ENCODE measurements at places on chromosomes 5 and 9. TPM values are rescaled to one million over a fixed set of nuclear protein-coding genes. Genes with fewer than 3 reads are reported as not detected.

Gene QRFP
- not detected for total RNA-seq

Gene GFI1B
- not detected for total RNA-seq

Gene HAPLN1
- not detected for total RNA-seq

Gene RANBP3L
- not detected for total RNA-seq

Gene CDKN2B
- total RNA-seq, result 29.2 TPM

Gene DMRT1
- not detected for total RNA-seq

Gene CRAT
- 13.7 TPM for total RNA-seq

Gene SEMA4D
- 6.1 TPM for total RNA-seq

Gene MSMP
- total RNA-seq, result not detected

Gene ORM1
- not detected for total RNA-seq

Gene CBY3
- not detected for total RNA-seq

Gene TMEM252
- not detected for total RNA-seq

Gene ENTREP1
- total RNA-seq, result 0.53 TPM

Gene AGXT2
- not detected for total RNA-seq

Gene TUSC1
- total RNA-seq, result 20.5 TPM

Gene DMRTA1
- total RNA-seq, result 3.9 TPM

Gene PCDHA1
- under 0.01 TPM for total RNA-seq

Gene GRXCR2
- not detected for total RNA-seq

Gene ZNF879
- 3.4 TPM for total RNA-seq

Gene MYMK
- total RNA-seq, result not detected

Gene DBH
- not detected for total RNA-seq

Gene ACO1
- total RNA-seq, result 11.8 TPM

Gene SNCAIP
- total RNA-seq, result not detected

Gene CCNI2
- not detected for total RNA-seq

Gene LYSMD3
- total RNA-seq, result 16.3 TPM

Gene TEX48
- total RNA-seq, result not detected

Gene SLC46A2
- not detected for total RNA-seq

Gene PCDHGB4
- total RNA-seq, result 2.1 TPM

Gene SMIM32
- total RNA-seq, result not detected

Gene OTP
- not detected for total RNA-seq

Gene CDHR2
- total RNA-seq, result under 0.01 TPM

Gene PGM5
- under 0.01 TPM for total RNA-seq

Gene LARP1
- total RNA-seq, result 42.6 TPM

Gene NR2F1-AS1
- total RNA-seq, result 1.1 TPM

Gene PRR16
- total RNA-seq, result 0.53 TPM

Gene GRIA1
- not detected for total RNA-seq
